Activated naive CD4-positive, alpha-beta T cell treated with anti-CD3 and anti-CD28 coated beads, Interleukin-2, amount 50 U/mL, for 72 hours (primary cell): ENCODE measurements at places on chromosomes 11 and 22. TPM values are rescaled to one million over a fixed set of nuclear protein-coding genes. Genes with fewer than 3 reads are reported as not detected.

TMEM86A gene
- 1.5 TPM for total RNA-seq

YPEL1 gene
- 2.4 TPM for total RNA-seq

GRIK4 gene
- total RNA-seq, result not detected

ISX gene
- total RNA-seq, result not detected

OR52M1 gene
- not detected for total RNA-seq

ME3 gene
- 16.2 TPM for total RNA-seq

GUCY1A2 gene
- total RNA-seq, result not detected

NLRP10 gene
- total RNA-seq, result not detected

DUSP18 gene
- 10.4 TPM for total RNA-seq

HBB gene
- total RNA-seq, result not detected

KRTAP5-11 gene
- not detected for total RNA-seq

DUSP8 gene
- 1.1 TPM for total RNA-seq

C22orf42 gene
- total RNA-seq, result not detected

FXYD2 gene
- total RNA-seq, result 4.8 TPM

CDHR5 gene
- not detected for total RNA-seq

CFAP300 gene
- not detected for total RNA-seq

P4HA3 gene
- not detected for total RNA-seq

CARD18 gene
- not detected for total RNA-seq

CCDC87 gene
- 0.50 TPM for total RNA-seq

CADM1 gene
- total RNA-seq, result 0.18 TPM

OR4D6 gene
- not detected for total RNA-seq

RPLP2 gene
- 3,653 TPM for total RNA-seq

SPI1 gene
- not detected for total RNA-seq

KCNE3 gene
- not detected for total RNA-seq

SLC35C1 gene
- total RNA-seq, result 7.9 TPM

VSIG2 gene
- not detected for total RNA-seq

MGAT3 gene
- 2.8 TPM for total RNA-seq
